Glomerular endothelial cell (primary cell): ENCODE measurements at places on chromosomes 2 and 18.

- no peak for DNase-seq
These were observed 1.6 kb downstream of the LRATD1 start for GRCh38 chr2:14634182-14634488.

GRCh38 chr2:202950592-202950991 is 38.5 kb downstream of the CARF start:
- DNase-seq, result no peak

GRCh38 chr18:45014047-45014501 is 333.4 kb downstream of the SETBP1 start:
- DNase-seq, result no peak

GRCh38 chr18:31509571-31509970 is 11.6 kb downstream of the DSG2 start:
- no peak for DNase-seq

GRCh38 chr2:223046470-223047040 is 5.4 kb upstream of the KCNE4 start:
- no peak for DNase-seq

DNA sequence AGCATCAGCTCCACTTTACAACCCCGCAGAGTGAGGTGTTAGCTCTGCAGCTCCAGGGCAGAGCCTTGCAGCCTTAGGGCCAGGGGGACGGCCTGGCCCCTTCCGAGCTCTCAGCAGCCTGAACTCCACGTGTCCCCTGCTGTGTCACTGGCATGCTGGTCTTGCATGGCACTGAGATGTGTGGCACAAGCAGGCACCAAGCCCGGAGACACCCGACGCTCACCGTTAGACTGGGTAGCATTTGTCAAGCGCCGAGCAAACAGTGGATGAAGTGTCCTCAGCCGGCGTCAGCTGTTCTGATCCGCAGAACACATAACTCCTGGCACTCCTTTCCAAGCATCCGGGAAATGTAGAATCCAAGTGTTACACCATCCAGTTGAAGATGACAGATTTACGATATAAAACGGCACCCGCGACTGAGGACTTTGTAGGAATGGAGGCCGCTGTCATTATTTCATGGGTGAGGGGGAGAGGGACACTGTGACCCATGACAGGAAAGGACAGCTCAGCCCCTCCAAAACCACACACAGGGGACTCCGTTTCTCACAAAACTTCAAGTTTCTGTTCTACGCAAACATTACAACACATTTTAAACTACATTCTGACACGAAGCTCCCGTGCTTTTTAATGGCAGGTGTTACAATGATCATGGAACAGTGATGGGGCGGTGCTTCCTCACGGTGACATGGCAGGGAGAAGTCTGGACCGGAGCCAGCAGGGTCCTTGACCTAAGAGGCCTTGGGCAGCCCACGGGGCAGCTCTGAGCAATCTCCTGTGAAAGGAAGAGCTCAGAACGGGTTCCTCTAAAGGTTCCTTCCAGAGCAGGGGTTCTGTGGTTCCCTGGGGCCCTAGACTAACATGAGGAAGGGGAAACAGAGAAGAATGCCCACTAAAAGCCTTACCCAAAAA is 89.4 kb downstream of the HDAC4 start:
- DNase-seq, result no peak
